ENCODE measurements at places on chromosomes 2 and 18.

- no peak for DNase-seq
These were observed 39.6 kb upstream of the OTOS start for GRCh38 chr2:240179941-240180666.

DNA sequence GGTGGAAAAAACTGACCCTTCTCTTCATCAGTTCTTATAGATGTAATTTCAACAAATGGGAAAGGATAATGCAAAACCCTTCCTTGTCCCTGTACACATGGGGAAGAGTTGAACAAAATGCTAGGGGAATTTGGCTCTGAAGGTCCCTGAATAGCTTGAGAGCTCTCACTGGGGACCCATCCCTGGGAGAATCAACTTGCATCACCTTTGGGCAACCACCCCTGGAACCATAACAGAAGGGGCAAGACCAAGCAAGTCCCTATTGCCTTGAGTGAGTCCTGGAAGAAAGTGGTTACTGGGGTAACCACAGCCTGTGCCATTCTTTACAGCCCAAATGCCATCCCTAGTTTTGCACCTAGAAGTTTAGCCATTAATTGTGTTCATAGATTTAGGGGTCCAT lies 52.2 kb upstream of the B3GNT2 start:
- DNase-seq: no peak

DNA sequence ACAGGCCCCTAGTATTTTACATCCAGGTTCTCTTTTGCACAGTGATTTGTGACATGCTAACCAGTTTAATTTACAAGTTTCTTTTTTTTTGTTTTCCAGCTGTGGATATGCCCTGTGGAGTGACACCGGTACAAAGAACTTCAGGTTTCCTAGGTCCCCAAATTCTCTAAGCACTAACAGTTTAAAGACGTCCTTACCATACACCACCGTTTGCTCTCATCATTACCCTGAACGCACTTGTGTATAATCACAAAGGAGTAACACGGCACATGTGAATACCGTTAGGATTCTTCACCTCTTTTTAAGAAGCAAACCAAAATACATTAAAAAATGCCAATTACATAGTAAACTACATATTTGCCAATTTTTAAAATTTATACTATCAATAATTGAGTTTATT lies 853 bp downstream of the LANCL1 start:
- DNase-seq: no peak

- DNase-seq: no peak
These were observed 271.4 kb downstream of the ZEB2 start for GRCh38 chr2:144248350-144249034.

DNA sequence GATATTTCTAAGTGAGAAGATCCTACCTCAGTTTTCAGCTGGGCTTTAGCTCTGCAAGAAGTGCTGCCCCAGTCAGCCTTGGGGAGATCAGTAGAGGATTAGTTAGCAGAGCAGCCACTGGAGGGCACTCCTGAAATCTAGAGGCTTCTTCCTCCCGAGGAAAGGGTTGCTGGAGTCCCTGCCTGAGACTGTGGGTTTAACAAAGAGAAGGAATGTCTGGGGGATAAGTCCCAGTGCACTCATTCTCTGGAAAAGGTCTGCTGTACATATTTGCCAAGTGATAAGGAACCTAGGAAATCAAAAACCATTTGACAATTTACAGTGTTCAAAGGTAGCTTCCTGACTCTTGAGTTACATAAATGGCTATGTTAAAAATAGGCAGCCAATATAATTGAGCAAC lies 207.2 kb downstream of the SLC8A1 start:
- no peak for DNase-seq

- no peak for DNase-seq
These were observed 16.8 kb downstream of the SERPINB10 start for GRCh38 chr18:63924551-63924950.

- no peak for DNase-seq
These were observed 60.9 kb upstream of the TWIST2 start for GRCh38 chr2:238786792-238787490.

GRCh38 chr2:161606327-161606726 lies 17.9 kb upstream of the SLC4A10 start:
- no peak for DNase-seq

- DNase-seq: no peak
These were observed 536 bp downstream of the ELP2 start for GRCh38 chr18:36130039-36130831.

DNA sequence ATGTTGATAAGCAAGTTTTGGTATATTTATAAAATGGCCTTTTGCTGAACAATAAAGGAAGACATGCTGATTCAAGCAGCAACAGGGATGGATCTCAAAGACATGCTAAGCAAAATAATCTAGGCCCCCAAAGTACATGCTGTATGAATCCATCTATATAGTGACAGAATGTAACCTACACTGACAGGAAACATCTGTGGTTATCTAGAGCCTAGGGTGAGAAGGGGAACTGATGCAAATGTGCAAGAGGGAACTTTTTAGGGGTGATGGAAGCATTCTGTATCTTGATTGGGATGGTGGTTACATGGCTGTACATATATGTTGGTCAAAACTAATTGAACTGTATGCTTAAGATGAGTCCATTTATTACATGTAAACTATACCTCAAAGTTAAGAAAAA lies 24.2 kb downstream of the CNRIP1 start:
- no peak for DNase-seq

DNA sequence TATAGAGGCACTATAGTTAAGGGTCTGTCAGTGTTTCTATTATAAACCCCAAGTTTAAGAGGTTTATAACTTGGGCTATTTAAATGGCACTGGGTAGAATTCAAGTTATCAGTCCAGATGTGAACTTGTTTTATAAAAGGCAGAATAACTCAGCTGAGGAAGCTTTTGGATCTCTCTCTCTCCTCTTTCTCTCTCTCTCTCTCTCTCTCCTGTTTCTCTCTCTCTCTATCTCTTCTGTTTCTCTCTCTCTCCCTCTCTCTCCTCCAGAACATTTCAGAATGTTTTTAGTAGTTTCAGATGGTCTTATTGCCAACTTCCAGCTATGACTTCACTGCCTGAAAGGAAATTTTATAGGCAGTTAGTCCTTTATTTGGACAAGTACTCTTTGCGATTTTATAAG lies 6.4 kb upstream of the BCL11A start:
- DNase-seq: no peak

DNA sequence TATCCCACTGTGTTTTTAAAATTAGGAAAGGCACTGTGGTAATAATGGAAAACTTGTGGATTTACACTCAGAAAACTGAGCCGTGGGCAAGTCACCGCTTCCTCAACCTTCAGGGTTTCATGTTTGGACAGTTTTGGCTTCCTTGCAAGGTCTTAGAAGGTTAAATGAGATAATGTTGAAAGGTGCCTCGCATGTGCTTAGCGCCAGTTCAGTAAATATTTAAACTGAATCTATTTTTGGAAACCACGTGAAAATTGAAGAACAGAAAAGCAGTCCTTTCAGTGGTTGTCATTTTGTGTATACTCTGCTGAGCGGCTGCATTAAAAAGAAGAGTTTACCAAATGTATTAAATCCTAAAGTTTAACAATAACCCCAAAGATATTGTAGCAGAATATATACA lies 15.2 kb upstream of the AGAP1 start:
- no peak for DNase-seq

- DNase-seq: no peak
These were observed at the start of gene WIPF1 for GRCh38 chr2:174597345-174598047. Gene WIPF1 (minus strand): TSS chr2:174597804. CDS start chr2:174585573, 12,231 bp downstream.

- no peak for DNase-seq
These were observed 226.6 kb downstream of the BABAM2 start for GRCh38 chr2:28117104-28117596.

GRCh38 chr2:7203056-7203467 lies 285.9 kb downstream of the RNF144A start:
- peak; percentile 38 for DNase-seq

- no peak for DNase-seq
These were observed 71.0 kb upstream of the CCDC150 start for GRCh38 chr2:196568506-196568905.
